ENCODE measurements at places on chromosomes 2 and 18.

DNA sequence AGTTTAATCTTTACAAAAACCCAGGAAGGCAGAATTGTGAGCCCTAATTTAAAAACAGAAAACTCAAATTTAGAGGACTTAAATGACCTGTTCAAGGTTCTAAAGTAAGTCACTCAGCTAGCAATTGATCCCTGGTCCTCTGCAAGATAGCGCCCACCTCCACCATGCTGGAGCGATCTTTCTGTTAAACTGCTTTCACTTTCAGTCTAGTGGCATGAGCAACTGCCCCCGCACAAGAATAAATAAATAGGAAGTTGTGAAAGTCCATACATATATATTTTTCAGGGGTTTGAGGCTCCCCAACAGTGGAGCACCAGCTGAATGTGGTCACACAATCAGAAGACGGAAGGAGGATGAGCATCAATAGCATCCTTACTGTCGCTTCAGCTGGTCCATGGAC lies 217.9 kb downstream of the NAPG start:
- no peak for DNase-seq

DNA sequence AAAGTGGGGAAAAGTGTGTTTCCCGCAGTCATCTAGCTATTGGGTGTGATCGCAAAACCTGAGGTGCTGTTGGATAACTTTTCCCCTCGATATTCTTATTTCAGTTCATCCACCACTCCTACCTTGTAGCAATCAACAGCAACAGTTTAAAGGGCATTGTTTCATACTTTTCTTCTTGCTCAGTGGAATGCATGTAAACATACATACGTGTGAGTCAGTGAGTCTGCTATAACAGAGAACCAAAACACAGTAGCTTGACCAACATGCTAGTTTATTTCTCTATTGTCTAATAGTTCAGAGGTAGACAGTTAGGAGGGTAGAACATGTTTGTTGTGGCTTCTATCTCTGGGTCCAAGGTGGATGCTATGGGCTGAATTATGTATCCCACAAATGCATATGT lies 77.6 kb upstream of the FOXI3 start:
- no peak for DNase-seq

- DNase-seq, result no peak
Observed at GRCh38 chr2:226450141-226450540, 349.5 kb downstream of the IRS1 start.

DNA sequence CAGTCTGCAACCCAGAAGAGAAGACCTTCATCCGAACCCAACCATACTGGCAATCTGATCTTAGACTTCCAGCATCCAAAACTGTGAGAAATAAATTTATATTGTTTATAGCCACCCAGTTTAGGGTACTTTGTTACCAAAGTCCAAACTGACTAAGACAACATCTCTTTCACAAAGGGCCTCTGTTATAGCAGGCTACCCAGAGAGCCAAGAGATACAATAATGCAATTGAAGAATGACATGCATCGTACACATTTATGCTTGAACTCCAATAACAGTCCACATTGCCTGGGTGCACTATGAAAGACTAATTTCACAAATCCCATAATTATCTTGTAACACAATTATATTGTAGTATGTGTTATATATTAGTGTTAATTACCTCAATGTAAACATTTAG lies 39.1 kb upstream of the ANKRD44 start:
- DNase-seq, result no peak

- DNase-seq, result peak; percentile 14
Observed at GRCh38 chr2:121075641-121076497, 209.1 kb downstream of the TFCP2L1 start.

GRCh38 chr18:22694954-22695353 lies 238.2 kb upstream of the RBBP8 start:
- peak; percentile 99 for DNase-seq

DNA sequence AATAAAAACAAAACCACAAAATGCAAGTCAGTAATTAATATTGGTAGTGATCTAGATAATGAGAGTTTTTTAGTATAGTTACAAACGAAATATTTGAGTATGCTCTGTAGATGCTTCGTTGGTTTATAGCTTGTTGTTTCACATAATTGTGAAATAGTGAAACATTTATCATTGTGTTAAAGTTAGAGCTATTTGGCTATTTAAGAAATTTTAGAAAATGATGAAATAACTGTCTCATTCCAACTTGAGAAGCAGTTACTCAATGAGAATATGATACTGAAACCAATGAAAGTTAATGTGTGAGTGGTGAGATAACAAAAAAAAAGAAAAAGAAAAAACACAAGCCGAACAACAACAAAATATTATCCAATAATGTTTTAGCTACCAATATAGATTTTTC lies 475.6 kb upstream of the ZEB2 start:
- no peak for DNase-seq

GRCh38 chr2:188050726-188051125 lies 240.9 kb upstream of the GULP1 start:
- DNase-seq, result no peak
